Amniotic stem cell (primary cell): ENCODE measurements at places on chromosomes 12 and 14.

- no peak for DNase-seq
Observed at GRCh38 chr12:26086936-26087335, 37.9 kb downstream of the BHLHE41 start.

- no peak for DNase-seq
Observed at GRCh38 chr14:71013551-71014192, 106.4 kb downstream of the PCNX1 start.

GRCh38 chr12:91094957-91095356 is 16.3 kb downstream of the LUM start:
- DNase-seq = no peak

DNA sequence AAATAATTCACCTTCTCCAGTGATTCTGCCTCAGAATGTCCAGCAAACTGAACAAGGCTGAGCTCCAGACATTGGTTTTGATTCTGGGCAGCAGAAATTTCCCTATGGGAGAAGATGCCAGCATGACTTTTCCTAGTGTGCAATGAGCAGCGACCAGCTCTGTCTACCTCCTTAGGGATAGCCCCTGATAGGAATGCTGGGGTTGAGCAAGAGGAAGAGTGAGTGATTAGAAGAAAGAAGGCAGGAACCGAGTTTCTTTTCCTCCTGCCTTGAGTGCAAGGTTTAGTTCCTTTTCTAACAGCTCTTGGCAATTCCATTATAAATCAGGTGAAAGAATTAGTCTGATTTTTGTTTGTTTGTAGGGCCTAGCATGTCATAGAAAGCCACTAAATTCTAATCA is 379.0 kb downstream of the DAD1 start:
- no peak for DNase-seq

- DNase-seq = no peak
Observed at GRCh38 chr12:57631566-57632072, 1.4 kb downstream of the B4GALNT1 start.

GRCh38 chr12:6375269-6376078 is at the start of gene SCNN1A:
Gene SCNN1A (minus strand): TSS chr12:6375563. CDS start chr12:6374783, 780 bp downstream.
- no peak for DNase-seq

DNA sequence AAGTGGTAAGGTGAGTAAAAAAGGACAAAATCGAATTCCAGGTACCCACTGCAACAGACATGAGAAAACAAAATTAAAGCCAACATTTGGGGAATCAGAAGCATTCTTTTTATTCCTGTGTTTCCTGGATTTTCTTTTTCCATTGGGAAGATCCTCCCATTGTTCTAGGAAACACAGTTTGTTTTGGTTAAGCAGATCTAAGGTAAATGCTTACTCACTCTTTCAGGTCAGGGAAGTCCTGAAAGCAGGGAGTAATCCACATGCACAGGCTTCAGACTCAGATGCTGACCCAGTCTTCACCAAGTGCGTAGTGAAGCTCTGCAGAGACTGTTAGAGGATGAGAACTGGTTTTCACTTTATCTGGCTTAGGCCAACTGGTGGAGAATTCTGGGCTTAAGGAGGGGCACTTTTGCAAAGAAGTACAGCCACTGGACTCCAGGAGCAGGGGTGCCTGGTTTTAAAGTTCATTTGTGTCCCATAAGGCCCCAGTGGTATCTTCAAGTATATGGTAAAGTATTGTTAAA is 57.7 kb downstream of the RPAP3 start:
- DNase-seq = no peak

DNA sequence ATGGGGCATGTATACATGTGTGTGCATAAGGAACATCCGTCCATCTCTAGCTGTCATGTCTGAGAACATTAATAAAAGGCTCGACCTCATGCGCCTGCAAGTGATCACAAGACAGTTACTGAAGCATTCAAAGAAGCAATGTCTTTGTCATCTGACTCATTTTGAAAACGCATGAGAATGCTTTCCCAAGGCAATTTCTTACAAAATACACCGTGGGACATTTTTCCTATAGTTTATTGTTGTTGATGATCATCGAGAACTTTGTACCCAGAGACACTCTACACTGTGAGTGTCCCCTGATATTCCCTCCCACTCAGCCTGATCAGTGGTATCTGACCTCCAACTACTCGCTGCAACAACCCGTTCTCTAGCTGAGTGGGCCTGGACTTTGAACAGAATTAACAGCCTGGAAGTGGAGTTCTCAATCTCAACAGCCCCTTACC is 68.1 kb downstream of the ETV6 start:
- no peak for DNase-seq

DNA sequence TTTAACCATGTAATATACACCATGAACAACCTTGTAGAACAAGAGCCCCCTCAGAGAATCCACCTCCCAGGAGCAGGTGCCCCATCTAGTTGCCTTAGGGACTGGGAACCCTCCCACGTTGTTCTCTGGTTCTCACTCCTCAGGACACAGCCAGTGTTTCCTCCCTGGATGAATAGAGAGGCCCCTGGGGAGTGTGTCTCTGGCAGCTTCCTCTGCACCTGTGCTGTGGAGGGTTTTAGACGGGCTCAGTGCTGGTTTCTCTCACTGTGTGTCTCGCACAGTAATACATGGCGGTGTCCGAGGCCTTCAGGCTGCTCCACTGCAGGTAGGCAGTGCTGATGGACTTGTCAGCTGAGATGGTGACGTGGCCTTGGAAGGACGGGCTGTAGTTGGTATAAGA is 581.3 kb downstream of the TMEM121 start:
- DNase-seq = no peak

DNA sequence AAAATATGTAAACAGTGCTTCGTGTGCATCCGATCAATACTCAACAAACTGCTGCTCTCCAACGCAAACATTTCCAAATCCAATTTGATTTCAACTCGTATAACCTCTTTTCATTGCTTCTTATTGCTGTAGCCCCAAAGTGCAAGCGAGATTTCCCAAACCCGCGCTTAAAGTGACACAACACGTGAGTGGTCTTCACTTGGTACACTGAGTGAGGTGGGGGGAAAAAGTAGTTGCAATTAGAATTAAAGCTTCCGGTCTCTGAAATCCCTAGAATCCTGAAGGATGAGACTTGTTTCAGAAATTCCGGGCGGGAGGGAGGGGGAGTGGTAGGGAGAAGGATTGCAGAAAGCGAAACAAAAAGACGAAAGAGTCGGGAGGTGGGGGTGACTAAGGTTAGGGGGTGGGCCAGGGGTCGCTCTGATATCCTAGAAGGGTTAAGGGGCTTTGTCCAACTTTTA is 387.5 kb downstream of the BCAT1 start:
- no peak for DNase-seq
